ENCODE measurements at places on chromosomes 12 and 14.

DNA sequence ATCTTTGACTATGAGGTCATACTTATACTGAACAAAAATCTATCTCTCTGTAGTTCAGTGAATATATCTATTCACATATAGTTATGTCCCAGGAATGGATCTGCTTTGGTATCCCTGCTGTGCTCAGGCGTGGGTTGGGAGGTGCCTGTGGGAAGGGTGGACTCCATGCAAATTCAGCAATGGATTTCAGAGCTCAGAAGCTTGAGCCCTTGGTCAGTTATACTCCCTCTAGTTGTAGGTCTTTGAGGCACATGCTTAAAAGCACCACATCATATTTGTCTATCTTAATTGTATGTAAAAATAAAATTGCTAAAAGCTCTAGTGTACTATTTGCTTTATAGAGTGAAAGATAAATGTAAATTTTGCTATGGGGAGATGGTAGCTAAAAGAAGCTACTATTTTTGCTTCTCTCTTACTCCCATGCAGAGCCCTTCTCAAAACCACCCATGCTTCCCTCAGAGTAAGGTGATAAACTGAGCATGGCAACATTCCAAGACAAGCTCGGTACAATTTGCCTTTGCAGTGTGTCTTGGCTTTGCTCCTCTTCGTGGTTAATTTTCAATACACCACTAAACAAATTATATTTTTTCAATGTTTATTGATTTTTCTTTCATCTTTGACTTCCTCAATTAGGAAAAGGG is 54.9 kb downstream of the SLC16A7 start:
- DNase-seq = no peak

DNA sequence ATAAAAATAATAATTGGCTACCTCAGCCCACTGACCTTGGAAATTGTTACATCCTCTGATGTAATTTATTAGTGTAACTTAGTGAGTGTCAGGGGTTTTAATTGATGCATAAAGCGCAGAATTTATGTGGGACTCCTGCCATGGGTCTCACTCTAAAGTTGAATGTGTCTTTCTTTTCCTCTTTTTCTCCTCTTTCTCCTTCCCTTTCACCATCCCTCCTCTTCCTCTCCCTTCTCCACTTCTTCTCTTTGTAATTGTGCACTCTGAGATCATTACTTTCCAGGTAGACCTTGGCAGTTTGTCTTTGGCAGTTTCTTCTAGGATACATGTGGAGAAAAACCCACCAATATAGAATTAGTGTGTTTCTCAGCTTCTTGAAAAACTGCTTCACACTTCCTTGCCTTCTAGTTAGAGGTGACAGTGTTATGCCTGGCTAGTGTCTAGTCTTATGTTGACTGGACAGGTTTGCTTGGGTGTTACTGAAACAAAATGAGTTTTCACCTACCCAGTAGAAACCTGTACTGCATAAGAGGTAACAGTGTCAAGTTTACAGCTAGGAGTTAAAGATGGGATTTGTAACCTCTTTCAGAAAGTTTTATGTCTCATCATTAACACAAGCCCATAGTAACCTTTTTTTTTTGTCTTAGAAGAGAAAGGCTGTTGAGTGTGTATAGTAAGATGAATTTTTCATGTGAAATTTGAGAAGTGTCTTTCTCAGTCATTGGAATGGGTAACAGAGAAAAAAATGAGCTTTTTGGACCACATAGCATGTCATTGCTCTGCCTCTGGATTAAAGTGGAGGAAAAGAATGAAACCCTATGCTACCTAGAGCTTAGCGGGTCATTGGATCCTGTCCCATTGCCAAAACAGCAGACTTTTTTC is 18.6 kb downstream of the PELI2 start:
- no peak for DNase-seq

- DNase-seq = no peak
Observed at GRCh38 chr12:91604897-91605296, 422.3 kb upstream of the DCN start.

- DNase-seq = no peak
Observed at GRCh38 chr12:108519558-108519957, 4.5 kb downstream of the FICD start.

DNA sequence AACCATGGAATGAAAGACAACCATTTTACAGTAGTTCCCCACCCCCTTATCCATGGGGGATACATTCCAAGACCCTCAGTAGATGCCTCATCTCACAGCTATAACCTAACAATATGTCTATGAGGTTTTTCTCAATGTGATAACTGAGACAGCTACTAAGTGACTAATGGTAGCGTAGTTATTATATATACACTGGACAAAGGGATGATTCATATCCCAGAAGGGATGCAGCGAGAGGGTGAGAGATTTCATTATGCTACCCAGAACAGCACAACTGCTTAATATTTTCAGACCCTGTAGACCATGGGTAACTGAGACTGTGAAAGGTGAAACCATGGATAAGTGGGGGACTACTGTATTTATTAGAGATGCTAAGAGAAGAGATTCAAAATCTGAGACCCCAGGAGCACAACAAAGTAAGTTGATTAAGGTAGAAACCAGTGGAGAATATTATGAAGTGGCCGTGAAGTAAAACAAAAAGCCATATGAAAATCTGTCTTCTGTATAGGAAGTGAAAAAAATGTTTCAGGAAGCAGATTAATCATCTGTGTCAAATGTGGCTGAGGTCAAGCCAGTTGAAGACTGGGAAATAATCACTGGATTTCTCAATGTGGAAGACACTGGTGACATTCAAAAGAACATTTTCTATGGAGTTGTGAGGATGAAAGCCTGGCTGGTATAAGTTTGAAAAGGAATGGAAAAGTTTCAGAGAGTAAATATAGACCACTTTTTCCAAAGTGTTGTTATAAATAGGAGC is 77.2 kb downstream of the RPL10L start:
- no peak for DNase-seq

DNA sequence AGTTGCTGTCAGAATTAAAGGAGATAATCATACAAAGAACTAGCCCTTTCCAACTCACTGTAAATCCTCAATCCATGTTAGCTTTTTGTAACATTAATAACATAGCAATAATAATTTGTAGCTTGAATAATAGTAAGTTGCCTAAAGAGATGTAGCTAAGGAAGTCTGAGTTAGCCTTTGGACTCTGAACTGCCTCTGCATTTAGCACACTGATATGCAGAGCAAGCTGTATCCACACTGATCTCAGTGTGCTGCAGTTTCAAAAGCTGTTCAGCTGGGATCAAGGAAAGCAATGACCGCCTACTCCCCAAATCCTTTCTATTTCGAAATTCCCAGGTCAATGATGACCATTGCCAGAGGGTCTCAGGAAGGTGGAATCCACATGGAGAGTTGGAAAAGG is 99.3 kb upstream of the IFNG-AS1 start:
- DNase-seq = no peak

GRCh38 chr14:50531595-50532501 is 521 bp downstream of the MAP4K5 start:
- peak; percentile 38 for DNase-seq

DNA sequence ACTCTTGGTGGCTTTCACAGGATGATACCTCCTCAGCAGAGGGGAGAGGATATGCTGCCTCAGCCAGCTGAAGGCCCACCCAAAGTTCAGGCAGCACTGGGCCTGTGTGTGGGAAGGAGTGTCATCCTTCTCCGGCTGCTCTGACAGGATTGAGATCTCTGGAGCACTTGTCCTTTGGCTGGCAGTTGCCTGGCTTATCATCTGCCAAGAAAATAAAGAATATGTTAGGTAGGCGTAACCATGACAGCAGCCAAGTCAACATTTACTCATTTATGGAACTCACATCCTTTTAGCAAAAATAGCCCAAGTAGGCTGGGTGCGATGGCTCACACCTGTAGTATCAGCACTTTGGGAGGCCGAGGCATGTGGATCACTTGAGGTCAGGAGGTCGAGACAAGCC is 68.5 kb downstream of the PPFIBP1 start:
- DNase-seq = no peak

DNA sequence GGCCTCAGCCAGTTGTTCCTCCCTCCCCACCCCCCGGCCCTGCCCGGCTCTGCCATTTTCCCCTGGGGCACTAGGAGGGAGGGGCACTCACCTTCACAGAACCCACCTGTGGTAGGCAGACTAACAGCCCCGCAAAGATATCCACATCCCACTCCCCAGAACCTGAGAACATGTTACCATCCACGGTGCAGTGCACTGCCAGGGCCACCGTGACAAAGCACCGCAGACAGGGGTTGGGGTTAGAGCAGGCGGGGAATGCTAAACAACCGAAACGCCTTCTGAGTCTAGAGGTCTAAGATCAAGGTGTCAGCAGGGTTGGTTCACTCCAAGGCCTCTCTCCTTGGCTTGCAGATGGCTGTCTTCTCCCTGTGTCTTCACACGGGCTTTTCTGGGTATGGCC is 57.4 kb upstream of the NCOR2 start:
- no peak for DNase-seq

DNA sequence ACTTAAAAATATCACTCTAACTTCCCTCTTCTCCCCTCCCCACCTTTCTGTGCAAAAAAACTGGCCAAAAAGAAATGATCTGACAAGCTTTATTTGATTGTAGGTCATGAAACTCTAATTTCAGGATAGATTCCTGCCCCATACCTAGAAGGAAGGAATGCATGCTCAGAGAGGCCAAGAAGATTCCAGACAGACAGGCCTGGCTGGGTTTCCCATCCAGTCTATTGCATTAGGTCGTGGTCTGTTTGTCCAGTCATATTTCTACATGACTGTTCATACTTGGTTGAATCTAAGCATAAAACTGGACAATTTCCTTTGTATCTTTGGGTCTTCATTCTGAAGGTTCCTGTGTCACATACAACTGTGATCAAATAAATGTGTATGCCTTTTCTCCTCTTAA is 20.0 kb upstream of the SLC15A5 start:
- no peak for DNase-seq

- DNase-seq = no peak
Observed at GRCh38 chr14:52948836-52949235, 2.0 kb downstream of the FERMT2 start.

GRCh38 chr12:83958997-83959396 is 953.6 kb downstream of the SLC6A15 start:
- no peak for DNase-seq

DNA sequence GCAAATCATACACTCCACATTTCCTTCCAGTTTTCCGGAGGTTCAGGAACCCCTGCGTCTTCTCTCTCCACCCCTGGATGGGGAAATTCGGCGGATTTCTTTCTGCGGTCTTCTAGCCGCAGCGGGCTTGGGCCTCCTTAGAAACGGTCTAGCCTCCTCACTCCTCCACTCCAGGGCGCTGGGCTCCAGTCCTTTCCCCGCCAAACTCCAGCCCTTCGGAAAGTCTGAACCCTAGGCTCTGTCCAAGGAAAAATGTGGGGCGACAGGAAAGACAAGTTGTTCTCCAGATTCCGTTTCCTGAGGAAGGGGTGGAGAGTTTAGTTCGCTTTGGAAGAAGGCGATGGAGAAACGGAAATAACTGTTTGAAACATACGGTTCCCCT is 1.4 kb upstream of the HOXC10 start:
- no peak for DNase-seq

GRCh38 chr14:100022772-100023451 is 42.3 kb upstream of the EVL start:
- no peak for DNase-seq

DNA sequence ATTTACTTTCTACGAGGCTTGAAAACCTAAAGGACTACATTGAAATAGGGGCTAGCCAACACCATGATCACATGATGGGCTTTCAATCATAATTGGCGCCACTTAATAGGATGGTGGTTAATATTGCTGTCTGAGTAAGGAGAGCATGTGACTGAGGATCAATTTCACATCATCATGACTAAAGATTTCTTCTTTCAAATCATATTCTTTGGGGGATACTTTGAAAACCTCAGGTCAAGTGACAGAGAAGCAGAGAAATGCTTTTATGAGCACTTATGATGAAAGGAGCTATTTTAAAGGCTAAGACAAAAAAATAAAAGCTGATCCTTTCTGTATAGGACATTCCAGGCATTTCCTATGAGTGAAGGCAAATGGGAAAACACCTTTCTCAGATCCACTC is 42.9 kb upstream of the KRAS start:
- no peak for DNase-seq

- DNase-seq = no peak
Observed at GRCh38 chr14:64954491-64955240, 12.1 kb upstream of the GPX2 start.

DNA sequence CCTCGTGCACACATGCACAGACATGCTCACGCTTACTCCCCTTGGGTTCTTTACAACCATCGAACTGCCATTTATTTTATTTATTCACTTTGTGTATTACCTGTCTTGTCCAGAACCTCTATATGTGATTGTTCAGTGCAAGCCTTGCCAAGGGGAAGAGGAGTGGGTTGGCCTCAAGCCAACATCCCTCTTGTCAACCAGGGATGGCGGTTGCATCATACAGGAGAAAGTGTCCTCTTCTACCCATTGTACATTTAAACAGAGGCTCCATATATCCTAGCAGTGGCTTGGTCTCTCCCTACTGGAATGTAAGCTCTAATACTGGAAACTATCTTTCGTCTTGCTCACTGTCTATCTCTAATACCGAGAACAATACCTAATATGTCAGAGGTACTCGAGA is 108.4 kb downstream of the C12orf42 start:
- DNase-seq = no peak

- no peak for DNase-seq
Observed at GRCh38 chr12:39267886-39268285, 175.0 kb downstream of the KIF21A start.

DNA sequence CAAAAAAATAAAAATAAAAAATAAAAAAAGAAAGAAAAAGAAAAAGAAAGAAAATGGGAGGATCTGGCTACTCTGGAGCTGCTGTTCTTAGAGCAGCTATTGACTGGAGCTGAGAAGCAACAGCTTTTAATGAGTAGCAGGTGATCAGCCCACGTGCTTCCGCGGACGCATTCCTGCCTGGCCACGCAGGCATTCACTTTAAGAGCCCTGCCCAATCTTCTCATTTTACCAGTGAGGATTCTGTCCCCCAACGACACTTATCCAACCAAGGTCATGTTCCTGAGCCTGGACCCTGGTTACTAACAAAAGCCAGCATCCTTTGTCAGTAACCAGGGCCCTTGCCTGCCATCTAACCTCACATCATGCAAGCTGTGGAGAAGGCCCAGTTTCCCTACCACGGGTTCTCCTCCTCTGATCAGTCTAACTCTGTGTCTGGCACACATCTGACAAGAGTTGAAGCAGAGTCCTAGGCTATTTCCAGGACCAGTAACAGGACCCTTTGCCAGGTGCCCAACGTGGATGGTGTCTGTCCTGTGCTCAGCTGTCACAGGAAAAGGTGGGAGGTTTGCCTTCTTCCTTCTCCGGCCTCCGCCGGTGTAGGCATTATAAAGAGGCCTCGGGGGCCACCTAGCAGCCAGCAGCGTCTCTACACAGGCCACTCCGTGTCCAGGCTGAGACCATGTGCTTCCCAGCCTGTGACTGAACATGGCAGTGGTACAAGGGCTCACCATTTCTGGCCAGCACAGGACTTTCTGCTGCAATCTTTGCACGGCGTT is 60.9 kb upstream of the GPATCH2L start:
- no peak for DNase-seq

- no peak for DNase-seq
Observed at GRCh38 chr12:122738571-122738970, 7.9 kb upstream of the HCAR1 start.

All from neuronal stem cell (in vitro differentiated cells).